ENCODE measurements at places on chromosomes 5 and 9.
A peak's percentile ranks its signal among the peaks of the same experiment; 100 is the strongest.

- no peak for DNase-seq
Measured at GRCh38 chr5:88854769-88855168, 28.2 kb downstream of the MEF2C start.

GRCh38 chr9:86413971-86414880 is 60.0 kb upstream of the TUT7 start:
- no peak for DNase-seq

DNA sequence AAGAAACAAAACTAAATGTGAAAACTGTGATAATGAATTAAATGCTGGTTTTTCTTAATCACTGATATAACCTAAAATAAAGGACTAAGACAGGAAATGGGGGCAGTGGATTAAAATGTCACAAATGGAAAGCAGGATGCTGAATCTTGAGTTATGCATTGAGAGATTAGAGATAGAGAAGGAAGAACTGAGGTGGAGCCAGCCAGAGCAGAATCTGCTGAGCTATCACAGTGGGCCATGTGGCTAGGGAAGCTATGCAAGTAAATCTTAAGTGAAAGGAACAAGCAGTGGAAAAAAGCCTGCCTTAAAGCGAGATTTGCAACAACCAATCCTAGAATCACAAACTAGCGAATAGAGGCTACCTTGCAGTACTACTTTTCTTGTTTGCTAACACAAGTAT is 188.5 kb upstream of the RASA1 start:
- no peak for DNase-seq

GRCh38 chr9:136103651-136104487 is 8.8 kb upstream of the NACC2 start:
- DNase-seq = no peak

GRCh38 chr5:169635936-169636335 is 1.1 kb upstream of the DOCK2 start:
- no peak for DNase-seq

- DNase-seq = peak; percentile 82
Measured at GRCh38 chr9:69131682-69132081, 42.4 kb upstream of the TJP2 start.

GRCh38 chr5:157690690-157691433 is 19.5 kb downstream of the C5orf52 start:
- no peak for DNase-seq

GRCh38 chr5:77258652-77259051 is 48.2 kb downstream of the PDE8B start:
- DNase-seq = no peak

DNA sequence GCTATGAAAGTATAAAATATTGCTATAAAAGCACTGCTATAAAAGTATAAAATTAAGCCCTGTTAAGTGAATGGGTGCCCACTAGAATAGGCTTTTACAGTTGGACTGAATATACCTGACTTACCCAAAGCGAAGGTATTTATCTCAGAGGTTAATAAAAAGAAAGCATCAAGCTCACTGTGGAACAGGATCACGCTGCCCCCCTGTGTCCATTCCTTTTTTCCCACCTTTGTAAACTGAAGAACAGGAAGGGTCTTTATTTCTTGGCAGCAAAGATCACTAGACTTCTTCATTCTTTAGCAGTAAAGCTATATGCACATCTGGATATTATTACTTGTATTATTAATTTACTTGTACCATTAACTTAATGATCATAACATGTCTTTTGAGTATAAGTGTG is 22.1 kb upstream of the PLPP6 start:
- peak; percentile 22 for DNase-seq

GRCh38 chr5:132653716-132654115 is 4.3 kb upstream of the IL13 start:
- no peak for DNase-seq

GRCh38 chr5:22908586-22908985 is 55.4 kb upstream of the CDH12 start:
- DNase-seq = no peak

- DNase-seq = no peak
Measured at GRCh38 chr5:17227868-17228267, 10.4 kb downstream of the BASP1 start.

DNA sequence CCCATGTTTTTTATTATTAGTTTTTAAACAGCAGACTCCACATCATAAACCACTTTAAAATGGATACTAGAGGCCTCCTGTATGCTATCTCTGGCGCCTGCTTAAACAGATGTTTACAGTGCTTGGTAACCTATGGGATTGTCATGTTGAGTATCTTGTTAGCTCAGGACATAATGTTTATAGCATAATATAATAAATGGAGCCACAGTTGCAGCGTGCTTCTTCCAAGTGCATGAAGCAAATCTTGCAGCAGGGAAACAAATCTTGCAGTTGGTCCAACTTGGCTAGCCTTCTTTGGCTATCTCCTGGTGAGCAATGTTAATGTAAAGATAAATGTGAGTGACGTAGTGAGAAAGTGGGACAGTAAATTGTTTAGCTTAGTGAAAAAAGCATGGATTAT is 2.8 kb downstream of the GHR start:
- DNase-seq = no peak

DNA sequence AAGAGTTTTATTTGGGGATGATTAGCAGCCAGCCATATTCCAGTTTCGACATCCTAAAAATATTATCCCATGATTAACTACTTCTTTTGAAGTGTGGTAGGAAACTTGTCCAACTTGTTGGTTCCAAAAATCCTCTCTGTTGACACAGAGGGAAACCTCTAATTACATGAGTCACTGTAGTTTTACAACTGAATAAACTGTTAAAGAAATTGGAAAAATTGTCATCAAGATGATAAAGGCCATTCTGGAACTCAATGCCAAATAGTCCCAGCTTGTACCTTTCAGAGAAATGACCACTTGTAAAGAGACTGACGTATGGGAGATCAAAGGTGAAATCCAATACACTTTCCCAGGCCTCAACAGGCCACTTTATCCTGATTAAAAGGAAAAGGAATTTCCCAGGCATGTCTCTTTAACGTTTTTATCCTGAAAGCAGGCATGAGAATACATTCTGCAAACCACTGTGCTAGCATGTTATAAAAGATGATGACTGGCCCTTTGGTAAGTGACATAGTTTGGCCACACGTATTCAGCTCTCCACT is 261.6 kb downstream of the GLIS3 start:
- DNase-seq = peak; percentile 74

GRCh38 chr5:14105718-14106410 is 37.3 kb upstream of the TRIO start:
- peak; percentile 84 for DNase-seq

- DNase-seq = no peak
Measured at GRCh38 chr5:133523013-133523658, 89.2 kb downstream of the FSTL4 start.

- DNase-seq = no peak
Measured at GRCh38 chr5:96565582-96566265, 96.5 kb upstream of the CAST start.

- no peak for DNase-seq
Measured at GRCh38 chr9:134566196-134566847, 75.3 kb upstream of the COL5A1 start.

GRCh38 chr9:4689687-4690104 is 10.3 kb downstream of the CDC37L1 start:
- DNase-seq = no peak

- DNase-seq = no peak
Measured at GRCh38 chr5:108090946-108091345, 291.0 kb downstream of the FBXL17 start.

DNA sequence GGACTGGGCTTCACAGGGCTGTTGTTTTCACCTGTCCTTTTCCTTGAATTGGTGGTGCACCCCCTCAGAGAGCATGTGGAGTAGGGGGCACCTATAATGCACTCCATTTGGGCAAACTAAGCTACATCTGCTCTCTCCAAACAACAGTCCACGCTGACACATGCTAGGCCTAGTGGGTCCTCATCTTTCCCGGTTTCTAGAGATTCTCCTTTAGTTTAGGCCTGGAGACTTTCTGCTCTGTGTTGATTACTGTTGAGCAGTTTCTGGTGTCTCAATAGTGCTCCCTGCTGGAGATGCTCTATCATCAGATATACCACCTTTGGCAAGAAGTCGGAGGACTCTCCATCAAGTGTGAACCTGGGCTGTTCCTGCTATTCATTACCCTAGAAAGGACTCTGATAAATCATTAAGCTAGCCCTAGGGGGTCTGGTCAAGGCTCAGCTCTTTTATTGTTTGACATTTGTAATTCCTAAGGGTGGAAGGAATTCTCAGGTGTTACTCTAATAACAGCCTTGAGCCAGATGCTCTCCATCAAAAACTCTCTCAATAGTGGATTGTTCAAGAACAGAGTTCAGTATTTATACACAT is 64.0 kb upstream of the FYB1 start:
- peak; percentile 34 for DNase-seq

- peak; percentile 9 for DNase-seq
Measured at GRCh38 chr5:152514827-152515397, 109.8 kb upstream of the NMUR2 start.

DNA sequence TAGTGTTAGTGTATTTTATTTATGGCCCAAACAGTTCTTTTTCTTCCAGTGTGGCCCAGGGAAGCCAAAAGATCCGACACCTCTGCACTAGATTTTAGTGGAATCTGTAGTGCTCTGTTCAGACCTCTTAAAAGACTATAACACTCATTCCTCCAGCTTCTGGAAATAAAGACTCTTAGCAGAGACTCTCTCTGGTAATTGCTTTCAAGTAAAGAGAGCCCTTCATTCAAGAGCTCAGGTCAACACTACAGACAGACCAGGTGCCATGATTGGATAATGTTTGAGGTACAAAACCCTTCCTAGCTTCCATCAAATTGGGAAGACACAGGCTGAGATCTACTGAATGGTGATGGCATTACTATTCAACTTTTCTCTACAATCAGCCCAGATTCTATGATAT is 255.8 kb downstream of the PRDM9 start:
- DNase-seq = no peak

DNA sequence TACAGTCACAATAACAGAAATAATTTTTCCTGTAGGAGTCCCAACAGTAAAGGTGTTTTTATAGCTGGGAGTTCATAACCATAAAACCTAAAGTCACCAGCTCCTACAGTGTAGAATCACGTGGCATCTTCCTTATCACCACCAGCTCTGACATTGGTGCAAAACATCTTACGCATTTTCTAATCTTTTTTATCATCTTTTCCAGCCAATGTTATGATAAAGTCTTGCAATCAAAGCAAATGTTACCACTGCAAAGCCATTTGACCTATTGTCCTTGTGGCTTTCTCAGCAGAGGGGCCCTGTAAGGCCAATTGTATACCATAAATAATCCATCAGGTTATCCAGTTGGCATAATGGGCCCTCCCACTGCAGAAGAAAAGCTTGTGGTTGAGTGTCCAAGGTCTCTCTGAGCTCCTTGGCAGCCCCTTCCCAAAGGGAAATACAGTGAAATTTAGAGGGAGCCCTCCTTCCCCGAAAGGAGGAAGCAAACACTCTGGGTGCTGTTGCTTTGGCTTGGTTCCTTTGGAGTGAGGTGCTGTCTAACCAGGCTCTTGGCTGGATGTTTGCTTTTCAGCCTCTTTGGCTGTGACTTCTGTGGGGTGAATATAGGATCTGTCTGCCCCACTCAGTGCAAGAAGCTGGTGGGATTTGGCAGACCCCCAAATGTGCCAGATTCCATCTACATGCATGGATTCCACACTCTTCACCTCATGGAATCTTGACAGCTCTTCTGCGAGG is 29.3 kb upstream of the CPEB4 start:
- no peak for DNase-seq

GRCh38 chr9:83978992-83979811 is 813 bp downstream of the HNRNPK start:
- peak; percentile 50 for DNase-seq

DNA sequence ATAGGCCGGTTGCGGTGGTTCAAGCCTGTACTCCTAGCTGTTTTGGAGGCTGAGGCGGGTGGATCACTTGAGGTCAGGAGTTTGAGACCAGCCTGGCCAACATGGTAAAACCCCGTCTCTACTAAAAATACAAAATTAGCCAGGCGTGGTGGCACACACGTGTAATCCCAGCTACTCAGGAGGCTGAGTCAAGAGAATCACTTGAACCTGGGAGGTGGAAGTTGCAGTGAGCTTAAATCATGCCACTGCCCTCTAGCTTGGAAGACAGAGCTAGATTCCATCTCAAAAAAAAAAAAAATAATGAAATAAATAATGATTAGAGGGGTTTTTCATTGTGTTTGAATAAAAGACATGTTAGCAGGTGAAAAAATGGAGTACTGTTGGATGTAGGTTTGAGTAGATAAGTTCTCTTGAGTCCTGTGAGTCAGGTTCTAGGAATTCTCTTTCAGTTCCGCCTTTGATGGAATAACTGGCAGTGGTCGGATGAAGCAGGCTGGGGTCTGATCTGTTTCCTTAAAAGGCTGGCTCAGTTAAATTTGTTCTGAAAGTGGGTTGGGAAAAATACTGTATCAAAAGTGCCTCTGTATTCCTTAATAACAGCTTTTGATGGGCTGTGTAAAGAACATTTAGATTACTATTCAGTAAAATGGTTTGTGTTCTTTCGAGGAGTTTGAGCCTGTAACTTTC is 73.2 kb downstream of the AOPEP start:
- peak; percentile 76 for DNase-seq

GRCh38 chr5:42948961-42949347 is 91.2 kb downstream of the ANXA2R start:
- no peak for DNase-seq

GRCh38 chr9:131018621-131019020 is 9.6 kb downstream of the LAMC3 start:
- DNase-seq = no peak

DNA sequence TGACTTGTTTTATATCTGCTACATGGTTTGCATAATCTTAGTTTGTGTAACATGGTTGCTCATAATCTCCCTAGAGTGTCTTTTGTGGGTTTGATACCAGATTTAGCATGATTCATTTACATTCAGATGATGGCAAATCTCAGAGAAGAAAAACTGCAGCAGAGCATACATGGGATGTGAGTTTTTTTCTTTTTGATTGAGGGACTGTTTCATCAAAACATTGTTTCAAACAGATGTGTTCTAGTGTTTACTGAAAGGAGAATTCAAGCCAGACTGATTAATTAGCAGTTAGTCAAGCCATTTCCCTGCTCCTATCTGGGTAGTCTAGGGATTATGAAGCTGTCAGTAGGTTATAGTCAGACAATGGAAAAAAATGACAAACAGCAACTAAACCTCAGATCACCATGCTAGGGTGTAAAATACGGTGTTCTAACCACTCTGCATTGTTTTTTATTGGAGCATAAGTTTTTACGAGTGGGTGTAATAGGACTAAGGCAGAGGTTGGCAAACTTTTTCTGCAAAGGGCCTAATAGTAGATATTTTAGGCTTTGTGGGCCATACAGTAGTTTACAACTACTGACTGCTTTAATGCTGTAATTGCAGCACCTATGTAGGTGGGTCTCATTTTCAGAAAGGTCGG is 10.5 kb upstream of the GDNF start:
- no peak for DNase-seq

GRCh38 chr9:9498128-9498527 is 1114.7 kb downstream of the PTPRD start:
- DNase-seq = no peak

DNA sequence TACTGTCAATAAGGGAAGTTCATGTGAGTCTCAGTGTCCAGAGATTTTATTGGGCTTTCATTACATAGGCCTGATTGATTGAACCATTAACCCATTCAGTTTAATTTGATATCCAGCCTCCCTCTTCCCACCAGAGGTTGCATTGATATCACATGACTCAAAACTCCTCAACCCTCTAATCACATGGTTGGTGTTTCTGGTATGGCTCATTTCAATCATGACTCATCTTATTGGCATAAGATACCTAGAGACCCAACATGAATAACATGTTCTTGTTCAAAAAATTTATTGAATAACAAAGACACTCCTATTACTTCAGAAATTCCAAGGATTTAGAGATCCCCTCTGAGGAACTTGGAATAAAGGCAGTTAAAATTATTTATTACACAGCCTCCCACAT is 982.2 kb downstream of the TLE1 start:
- peak; percentile 6 for DNase-seq

- peak; percentile 46 for DNase-seq
Measured at GRCh38 chr9:120985819-120986222, 59.2 kb upstream of the TRAF1 start.

All from astrocyte of the cerebellum (primary cell).